ENCODE measurements at places on chromosomes 4 and X.

DNA sequence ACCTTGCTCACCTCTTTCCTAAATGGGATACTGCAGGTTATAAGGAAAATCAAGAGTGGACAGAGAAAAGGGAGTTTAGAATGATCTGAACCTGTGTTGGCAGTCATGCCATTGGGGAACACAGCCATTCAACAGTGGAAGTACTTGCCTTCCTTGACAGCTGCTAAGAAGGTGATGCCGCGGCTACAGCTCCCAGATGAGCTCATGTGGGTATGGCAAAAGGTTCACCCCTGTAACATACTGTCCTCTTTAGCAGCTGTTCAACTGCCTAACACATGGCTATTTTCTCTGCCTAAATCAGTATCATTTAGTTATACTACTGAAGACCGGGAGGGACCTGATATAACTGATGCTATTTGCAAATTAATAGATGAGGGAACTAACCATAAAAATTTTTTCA, 76.8 kb downstream of the DCHS2 start:
- no peak for DNase-seq

DNA sequence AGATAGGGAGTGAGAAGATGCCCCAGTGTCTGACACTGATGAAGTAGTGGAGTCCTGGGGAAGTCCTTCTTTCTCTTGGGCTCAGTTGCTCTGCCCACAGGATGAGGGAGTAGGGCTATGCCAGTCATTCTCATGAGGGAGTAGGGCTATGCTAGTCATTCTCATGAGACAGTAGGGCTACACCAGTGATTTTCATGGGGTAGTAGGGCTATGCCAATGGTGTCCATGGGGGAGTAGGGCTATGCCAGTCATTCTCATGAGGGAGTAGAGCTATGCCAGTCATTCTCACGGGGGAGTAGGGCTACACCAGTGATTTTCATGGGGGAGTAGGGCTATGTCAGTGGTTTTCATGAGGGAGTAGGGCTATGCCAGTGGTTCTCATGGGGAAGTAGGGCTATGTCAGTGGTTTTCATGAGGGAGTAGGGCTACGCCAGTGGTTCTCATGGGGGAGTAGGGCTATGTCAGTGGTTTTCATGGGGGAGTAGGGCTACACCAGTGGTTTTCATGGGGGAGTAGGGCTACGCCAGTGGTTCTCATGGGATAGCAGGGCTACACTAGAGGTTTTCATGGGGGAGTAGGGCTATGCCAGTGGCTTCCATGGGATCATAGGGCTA, 43.3 kb upstream of the SOD3 start:
- DNase-seq = no peak

DNA sequence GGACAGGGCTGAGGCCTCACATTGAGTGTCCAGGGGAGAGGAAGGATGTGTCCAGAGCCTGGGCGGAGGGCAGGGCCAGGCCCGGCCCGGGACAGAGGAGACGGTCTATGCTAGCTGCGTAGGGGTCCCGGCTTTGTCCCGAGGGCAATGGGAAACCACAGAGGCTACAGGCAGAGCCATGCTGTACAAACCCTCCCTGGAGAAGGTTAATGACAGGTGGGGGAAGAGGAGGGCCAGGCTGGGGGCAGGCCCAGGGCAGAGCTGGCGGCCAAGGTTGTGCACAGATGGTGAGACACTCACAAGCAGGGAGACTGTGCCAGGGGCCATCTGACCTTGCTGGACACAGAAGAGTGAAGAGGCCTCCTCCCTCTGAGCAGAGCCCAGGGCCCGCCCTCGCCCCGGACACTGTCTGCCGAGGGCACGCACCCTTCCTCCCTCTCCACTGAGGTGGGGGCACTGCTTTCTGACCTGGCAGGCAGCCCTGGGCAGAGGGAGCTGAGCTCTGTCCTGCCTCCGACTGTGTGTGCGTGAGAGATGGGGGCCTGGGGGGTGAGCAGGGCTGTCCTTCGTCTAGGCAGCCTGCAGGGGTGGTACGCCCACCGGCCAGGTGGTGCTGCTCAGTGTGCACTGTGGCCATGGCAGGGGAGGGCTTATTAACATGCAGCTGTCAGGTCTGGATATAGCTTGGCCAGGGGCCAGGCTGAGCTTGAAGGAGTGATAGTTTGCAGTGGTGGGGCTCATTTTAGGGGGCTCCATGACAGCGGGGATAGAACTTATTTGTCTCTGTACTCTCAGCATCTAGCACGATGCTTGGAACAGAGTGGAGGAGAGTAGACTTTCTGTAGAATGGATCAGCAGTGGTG, 75.7 kb upstream of the LRPAP1 start:
- DNase-seq = no peak

DNA sequence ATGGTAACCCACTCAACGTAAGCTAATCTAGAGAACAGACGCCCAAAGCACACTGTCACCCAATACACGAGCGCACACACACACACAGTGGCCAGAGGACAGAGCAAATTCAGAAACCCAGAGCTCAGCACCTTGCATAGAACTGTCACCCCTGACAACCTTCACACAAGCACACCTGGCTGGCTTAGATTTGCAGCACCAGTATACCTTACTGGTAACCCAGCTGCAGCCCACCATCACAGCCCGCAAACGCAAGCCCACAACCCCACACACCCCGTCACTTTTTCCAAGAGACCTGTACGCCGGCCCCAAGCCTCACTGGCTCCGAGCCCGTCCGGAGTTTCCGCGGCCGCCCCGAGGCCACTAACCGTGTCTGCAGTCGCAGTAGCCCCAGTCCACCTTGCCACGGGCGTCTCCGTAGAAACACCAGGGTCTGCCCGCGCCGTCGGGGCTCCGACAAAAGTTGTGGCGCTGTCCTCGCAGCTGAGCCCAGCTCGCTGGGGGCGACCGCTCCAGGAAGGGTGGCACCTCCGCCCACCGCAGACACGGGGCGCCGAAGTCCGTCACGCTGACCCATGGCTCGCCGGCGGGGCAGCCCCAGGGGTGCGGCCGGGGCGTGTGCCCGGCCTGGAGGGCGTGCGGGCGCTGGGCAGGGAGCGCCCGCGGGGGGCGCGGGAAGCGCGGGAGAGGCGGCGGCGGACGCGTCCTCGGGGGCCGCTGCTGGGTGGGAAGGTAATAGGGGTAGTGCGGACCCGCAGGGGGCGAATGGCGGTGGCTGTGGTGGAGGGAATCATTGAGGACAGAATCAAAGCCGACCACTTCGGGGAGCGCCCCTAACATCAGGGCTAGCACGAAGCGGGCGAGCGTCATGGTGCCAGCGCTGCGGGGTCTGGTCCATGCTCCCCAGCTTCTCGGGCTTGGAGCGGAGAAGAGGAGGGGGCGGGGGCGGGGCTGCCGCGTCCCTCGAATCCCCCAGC, 664 bp downstream of the PRSS12 start:
- no peak for DNase-seq

DNA sequence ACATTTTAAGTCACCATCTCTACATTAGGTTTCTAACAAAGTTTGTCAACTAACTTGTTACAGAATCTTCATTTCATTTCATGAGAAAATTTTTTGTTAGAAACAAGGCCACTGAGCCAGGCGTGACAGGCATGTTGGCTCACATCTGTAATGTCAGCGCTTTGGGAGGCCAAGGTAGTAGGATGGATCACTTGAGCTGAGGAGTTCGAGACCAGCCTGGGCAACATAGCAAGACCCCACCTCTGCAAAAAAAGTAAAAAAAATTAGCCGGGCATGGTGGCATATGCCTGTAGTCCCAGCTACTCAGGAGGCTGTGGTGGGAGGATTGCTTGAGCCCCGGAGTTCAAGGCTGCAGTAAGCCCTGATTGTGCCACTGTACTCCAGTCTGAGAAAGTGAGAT, 32.3 kb downstream of the FAT1 start:
- no peak for DNase-seq

GRCh38 chr4:4254199-4254598, 6.2 kb upstream of the TMEM128 start:
- DNase-seq = no peak

DNA sequence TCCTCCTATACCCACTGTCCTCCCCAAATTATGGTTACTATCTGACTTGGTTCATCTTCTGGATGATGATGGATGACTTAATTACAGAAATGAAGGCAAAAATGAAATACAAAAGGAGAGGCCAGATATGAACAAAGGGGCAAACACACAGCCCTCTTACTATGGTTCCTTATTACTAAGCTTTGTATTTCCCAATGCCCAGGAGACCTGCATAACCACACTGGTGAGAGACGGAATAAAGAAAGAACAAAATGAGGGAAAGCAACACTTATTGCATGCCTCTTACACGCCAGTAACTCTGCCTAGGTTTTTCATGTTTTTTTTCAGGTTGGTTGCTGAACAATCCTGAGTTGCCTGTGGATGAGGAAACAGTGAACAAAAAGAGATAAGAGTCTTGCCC, 120.5 kb downstream of the SLC10A7 start:
- peak; percentile 74 for DNase-seq

- DNase-seq = no peak
Measured at GRCh38 chr4:114864060-114864459, 249.4 kb downstream of the NDST4 start.

GRCh38 chrX:102958794-102959193, 21.7 kb downstream of the RAB40AL start:
- no peak for DNase-seq

- no peak for DNase-seq
Measured at GRCh38 chrX:38954520-38954919, 153.3 kb downstream of the MID1IP1 start.

DNA sequence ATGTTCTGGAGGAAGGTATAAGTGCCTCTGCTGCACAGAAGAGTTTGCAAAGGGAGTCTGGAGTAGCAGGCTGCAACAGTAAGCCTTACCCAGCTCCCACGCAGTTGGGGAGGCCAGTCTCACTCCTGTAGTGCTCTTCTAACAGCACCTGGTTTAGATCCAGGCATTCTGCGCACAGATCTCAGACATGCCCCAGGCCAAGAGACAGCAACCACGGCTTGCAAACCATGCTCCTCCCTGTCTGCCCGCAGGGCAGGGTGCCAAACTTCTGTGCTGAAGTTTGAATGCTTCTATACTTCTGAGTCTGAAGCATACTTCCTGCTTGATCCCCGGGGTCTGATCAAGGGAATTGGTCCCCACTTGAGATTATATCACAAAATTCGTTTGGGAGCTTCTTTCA, 106.3 kb downstream of the LINC00632 start:
- peak; percentile 18 for DNase-seq

DNA sequence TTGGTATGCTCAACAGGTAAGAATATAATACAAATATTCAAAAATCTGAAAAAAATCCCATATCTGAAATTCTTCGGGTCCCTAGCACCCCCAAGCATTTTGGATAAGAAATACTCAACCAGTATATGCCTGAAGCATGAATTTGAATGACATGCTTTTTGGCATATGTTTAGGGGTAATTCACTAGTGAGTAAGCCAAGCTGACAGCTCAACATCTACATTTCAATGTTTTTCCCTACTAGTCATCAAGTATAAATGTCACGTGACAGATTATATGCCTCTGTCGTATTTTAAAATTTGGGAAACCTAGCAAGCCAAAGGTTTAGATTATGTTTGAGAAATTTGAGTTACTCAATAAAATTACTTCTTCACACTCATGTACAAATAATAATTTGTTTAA, 125.1 kb downstream of the FGF16 start:
- no peak for DNase-seq

GRCh38 chrX:38811515-38812243, 10.4 kb downstream of the MID1IP1 start:
- DNase-seq = no peak

DNA sequence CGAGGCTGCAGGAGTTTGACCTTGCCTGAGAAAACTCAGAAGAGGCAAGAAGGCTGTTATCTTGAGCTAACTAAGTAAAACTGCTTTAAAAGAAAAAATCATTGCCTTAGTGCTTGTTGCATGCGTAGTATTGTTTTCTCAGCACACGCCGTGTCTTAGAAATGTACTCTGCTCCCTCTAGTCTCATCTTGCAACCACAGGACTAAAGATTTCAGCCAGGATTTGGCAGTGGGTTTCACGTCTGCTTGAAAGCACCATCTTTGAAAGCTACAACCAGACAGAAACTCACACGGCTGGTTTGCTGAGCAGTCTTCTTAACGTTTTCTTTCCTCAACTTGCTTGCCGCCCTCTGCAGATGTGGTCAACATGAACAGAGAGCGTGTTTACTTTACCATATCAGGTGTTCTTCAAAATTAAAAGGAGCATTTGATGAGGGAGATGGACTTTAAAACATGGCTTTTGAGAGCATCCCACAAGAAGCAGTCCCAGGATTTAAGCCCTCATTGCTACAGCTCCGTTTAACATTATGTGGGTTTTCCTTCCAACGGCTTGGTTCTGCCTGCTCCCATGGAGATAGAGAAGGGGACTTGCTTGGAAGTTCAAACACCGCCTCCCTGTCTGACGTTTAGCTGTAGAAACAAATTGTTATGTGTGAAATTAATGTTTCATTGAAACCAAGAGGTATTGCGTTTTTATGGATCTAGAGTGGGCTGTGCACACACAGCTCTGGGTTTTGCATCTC, 3.4 kb downstream of the SORCS2 start:
- DNase-seq = peak; percentile 63

- no peak for DNase-seq
Measured at GRCh38 chr4:55123791-55124190, 1.6 kb downstream of the KDR start.

- DNase-seq = no peak
Measured at GRCh38 chr4:163649557-163650091, 155.1 kb downstream of the TMA16 start.

DNA sequence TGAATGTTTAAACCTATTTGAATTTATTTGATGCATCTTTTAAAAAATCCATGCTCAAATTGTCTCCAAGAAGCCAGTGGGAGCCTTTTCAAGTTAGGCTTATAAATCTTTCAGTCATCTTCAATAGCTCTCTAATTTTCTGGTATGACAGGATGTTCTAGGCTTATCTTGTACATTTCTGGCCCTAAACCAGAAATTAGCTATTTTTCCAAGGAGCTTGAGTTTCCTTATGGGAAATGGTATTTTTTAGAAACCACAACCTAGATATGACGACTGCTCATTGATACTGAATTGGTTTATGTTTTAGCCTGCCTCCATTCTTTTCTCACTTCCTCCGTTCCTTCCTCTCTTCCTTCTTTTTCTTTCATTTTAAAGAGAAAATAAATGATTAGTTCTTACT, 172.3 kb downstream of the SPRY1 start:
- DNase-seq = no peak

DNA sequence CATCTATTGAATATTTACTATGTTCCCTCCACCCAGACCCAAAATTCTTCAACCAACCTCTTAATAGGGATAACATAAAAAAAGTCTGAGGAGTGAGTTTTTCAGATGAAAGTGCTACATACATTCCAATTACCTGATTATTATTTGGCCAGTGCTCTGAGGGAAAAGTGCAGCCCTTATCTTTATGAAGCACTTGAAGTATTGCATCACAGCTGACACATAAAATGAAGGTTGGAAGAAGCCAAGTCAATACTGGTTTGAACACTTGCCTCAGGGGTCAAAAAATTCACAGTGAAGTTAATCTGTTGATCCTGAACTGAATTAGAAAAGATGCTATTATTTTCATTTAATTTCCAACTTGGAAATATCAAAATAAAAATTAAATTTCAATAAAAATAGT, 498.9 kb downstream of the INPP4B start:
- no peak for DNase-seq
